ENCODE measurements at places on chromosomes 1 and 21.
A peak's percentile ranks its signal among the peaks of the same experiment; 100 is the strongest.

GRCh38 chr1:41935226-41935625 is 16.5 kb upstream of the HIVEP3 start:
- no peak for DNase-seq

GRCh38 chr1:206955476-206956451 is 9.5 kb upstream of the PIGR start:
- peak; percentile 89 for DNase-seq

DNA sequence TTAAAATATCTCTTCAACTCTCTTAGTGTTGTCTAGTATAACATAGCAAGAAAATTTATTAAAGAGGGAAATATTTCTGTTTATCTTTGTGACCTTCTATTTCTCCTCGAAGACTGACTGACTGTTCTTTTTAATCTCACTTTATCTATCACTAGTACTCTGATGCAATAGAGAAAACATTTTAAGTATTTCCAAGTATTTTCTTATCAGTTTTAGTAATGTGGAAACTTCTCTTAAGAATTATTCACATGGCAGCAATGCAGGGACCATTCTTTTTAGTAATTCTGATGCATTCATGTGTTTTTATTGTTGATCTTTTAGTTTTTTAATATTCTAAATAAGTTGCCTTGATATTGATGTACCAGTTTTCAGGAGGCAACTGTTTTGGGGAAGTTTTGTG is 115.7 kb downstream of the NEK7 start:
- no peak for DNase-seq

DNA sequence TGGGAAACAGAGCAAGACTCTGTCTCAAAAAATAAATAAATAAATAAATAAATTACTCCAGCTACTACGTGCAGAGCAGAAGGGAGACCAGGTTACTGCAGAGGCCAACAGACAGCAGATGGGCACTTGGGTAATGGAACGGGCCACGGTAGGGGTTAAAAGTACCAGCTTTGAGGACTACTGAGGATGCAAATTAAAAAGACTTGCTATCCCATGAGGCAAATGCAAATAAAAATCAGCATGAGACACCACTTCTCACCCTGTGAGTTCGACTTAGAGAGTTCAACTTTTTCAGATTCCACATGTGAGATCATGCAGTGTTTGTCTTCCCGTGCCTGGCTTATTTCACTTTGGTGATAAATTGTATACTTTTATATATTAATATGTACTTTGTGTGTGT is 6.6 kb downstream of the SLC2A5 start:
- no peak for DNase-seq

GRCh38 chr1:147834181-147834580 is 68.4 kb upstream of the GJA8 start:
- DNase-seq, result no peak

GRCh38 chr21:36211660-36212512 is 55.3 kb downstream of the DOP1B start:
- DNase-seq, result no peak

Measured in colonic mucosa (tissue), 4 donors.